Aorta (tissue), 5 donors: ENCODE measurements at places on chromosomes 5 and 9. TPM values are rescaled to one million over a fixed set of nuclear protein-coding genes. Genes with fewer than 3 reads are reported as not detected.
A peak's percentile ranks its signal among the peaks of the same experiment; 100 is the strongest.

Gene SAPCD2
- total RNA-seq: 0.26 TPM

Gene RBM18
- 16.6 TPM for total RNA-seq

Gene PCDHA11
- total RNA-seq: 0.19 TPM

Gene PCDHGB5
- total RNA-seq: 18.2 TPM

Gene RLN1
- total RNA-seq: not detected

Gene RUSC2
- total RNA-seq: 112 TPM

Gene DAB2
- 119 TPM for total RNA-seq

Gene GRM6
- total RNA-seq: not detected

Gene BTNL3
- not detected for total RNA-seq

Gene SMIM3
- total RNA-seq: 47.6 TPM

Gene PRDM9
- not detected for total RNA-seq

- H3K4me3 ChIP-seq: no peak overlapping the region
- DNase-seq: no peak
- H3K4me1 ChIP-seq: peaks cover 5% of the 10 kb centered on the region
These were observed 248.1 kb downstream of the PDE4D start for GRCh38 chr5:59645380-59645779.

GRCh38 chr5:95130941-95131340, 154.0 kb downstream of the MCTP1 start:
- H3K27me3 ChIP-seq: no peaks in the 10 kb centered on the region
- no peak for DNase-seq
- no peak overlapping the region for H3K4me3 ChIP-seq
- no peaks in the 10 kb centered on the region for H3K36me3 ChIP-seq
- no peaks in the 10 kb centered on the region for H3K4me1 ChIP-seq

GRCh38 chr9:38434853-38435252, 10.6 kb upstream of the IGFBPL1 start:
- no peak overlapping the region for H3K4me3 ChIP-seq
- no peaks in the 10 kb centered on the region for H3K36me3 ChIP-seq
- no peak overlapping the region for H3K27ac ChIP-seq
- DNase-seq: no peak
- H3K4me1 ChIP-seq: no peaks in the 10 kb centered on the region
- no peaks in the 10 kb centered on the region for H3K27me3 ChIP-seq

GRCh38 chr9:91008568-91008967, 206.9 kb downstream of the SYK start:
- DNase-seq: no peak
- H3K36me3 ChIP-seq: no peaks in the 10 kb centered on the region
- no peak overlapping the region for H3K4me3 ChIP-seq
- no peaks in the 10 kb centered on the region for H3K4me1 ChIP-seq
- H3K27me3 ChIP-seq: no peaks in the 10 kb centered on the region

DNA sequence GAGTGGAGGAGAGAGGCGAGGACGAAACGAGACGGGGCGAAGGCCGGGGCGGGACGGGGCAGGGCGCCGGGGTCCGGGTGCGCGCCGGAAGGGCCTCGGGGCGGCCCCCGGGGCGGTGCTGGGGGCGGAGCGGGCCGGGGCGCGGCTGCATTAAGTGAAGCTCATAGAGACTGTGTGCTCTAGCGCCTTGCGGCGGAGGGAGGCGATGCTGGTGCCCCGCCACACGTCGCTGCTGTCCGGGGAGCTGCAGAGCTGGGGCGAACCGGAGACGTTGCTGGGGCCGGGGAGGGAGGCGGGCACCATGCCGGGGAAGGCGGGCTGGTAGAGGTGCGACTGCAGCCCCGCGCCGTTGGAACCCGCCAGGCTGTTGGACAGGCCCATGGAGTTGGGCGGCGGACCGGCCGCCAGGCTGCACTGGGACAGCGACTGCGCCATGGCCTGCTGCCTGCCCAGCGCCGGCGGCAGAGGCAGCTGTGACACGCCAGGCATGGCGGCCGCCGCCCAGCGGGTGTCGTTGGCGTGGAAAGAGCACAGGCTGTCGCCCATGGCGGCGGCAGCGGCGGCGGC, 8.3 kb downstream of the OTP start:
- no peak overlapping the region for H3K27ac ChIP-seq
- DNase-seq: peak; percentile 82
- peak overlapping the region; percentile 21 for H3K4me3 ChIP-seq
- no peaks in the 10 kb centered on the region for H3K4me1 ChIP-seq
- no peaks in the 10 kb centered on the region for H3K36me3 ChIP-seq

DNA sequence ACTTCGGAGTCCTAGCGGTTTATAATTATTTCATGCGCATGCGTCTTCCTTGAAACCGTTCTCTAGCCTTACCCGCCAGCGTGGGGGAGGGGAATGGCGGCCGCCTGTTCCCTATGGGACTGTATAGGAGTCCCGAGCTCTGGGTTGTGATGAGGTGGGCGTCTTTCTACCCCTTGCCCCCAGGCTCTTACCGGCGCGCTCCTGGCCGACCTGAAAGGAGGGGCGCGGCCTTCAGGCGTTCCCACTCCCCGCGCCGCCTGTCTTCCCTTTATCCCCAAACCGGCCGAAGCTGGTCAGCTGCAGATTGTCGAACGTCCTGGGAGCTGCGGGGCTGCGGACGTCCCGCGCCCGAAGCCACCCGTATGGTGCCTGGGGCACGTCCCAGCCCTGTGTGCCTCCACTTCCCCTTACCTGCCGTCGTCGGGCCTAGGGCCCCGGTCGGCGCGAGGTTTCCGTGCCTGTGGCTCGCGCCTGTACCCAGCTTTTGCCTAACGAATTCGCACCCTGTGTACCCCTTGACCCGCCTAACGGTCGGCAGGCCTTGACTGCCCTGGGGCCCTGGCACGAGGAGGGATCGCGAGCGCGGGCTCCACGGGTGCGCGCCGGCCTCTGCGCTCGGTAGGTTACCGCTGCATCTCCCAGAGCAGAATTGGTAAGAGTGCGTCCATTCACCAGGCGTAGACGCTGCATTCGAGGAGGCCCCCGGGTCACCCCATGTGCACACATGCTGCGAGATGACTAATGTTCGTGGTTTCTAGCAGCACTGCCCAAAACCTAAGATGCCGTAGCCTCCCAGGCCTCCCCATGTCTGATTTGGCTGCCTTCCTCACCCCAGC, 653 bp upstream of the HNRNPH1 start:
- H3K27ac ChIP-seq: peak overlapping the region; percentile 58
- peak; percentile 83 for DNase-seq
- H3K4me3 ChIP-seq: peak overlapping the region; percentile 28
- H3K27me3 ChIP-seq: no peaks in the 10 kb centered on the region
- H3K36me3 ChIP-seq: peaks cover 2% of the 10 kb centered on the region

DNA sequence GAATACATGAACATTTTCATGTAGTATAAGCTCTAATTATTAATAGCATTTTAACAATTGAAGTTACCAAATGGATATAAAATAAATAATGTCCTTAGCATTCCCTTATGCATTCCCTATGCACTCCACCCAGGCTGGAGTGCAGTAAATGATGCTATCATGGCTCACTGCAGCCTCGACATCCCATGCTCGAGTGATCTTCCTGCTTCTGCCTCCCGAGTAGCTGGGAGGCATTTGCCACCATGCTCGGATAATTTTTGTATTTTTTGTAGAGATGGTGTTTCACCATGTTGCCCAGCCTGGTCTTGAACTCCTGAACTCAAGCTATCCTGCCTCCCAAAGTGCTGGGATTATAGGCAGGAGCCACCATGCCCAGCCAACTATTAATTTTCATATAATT, 184.0 kb downstream of the PBX3 start:
- no peaks in the 10 kb centered on the region for H3K27me3 ChIP-seq
- no peaks in the 10 kb centered on the region for H3K4me1 ChIP-seq
- DNase-seq: no peak
- H3K4me3 ChIP-seq: no peak overlapping the region

GRCh38 chr5:148858547-148858946, 32.1 kb downstream of the ADRB2 start:
- no peaks in the 10 kb centered on the region for H3K4me1 ChIP-seq
- no peaks in the 10 kb centered on the region for H3K36me3 ChIP-seq
- no peak for DNase-seq
- no peak overlapping the region for H3K4me3 ChIP-seq

DNA sequence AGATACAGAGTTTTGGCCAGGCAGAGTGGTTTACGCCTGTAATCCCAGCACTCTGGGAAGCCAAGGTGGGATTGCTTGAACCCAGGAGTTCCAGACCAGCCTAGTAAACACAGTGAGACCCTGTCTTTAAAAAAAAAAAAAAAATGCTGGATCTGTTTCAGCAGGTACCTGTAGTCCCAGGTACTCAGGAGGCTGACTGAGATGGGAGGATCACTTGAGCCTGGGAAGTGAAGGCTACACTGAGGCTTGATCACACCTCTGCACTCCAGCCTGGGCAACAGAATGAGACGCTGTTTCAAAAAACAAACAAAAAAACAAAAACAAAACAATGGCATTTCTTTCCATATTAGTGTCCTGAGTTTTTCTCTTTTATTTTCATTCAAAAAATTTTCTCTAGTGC, 19.0 kb downstream of the UNC13B start:
- no peak overlapping the region for H3K27ac ChIP-seq
- no peaks in the 10 kb centered on the region for H3K4me1 ChIP-seq
- no peak overlapping the region for H3K4me3 ChIP-seq
- H3K36me3 ChIP-seq: no peaks in the 10 kb centered on the region

- H3K27me3 ChIP-seq: no peaks in the 10 kb centered on the region
- DNase-seq: no peak
- H3K27ac ChIP-seq: no peak overlapping the region
- H3K36me3 ChIP-seq: no peaks in the 10 kb centered on the region
- H3K4me1 ChIP-seq: no peaks in the 10 kb centered on the region
These were observed 853.3 kb downstream of the MAT2B start for GRCh38 chr5:164358531-164359259.

DNA sequence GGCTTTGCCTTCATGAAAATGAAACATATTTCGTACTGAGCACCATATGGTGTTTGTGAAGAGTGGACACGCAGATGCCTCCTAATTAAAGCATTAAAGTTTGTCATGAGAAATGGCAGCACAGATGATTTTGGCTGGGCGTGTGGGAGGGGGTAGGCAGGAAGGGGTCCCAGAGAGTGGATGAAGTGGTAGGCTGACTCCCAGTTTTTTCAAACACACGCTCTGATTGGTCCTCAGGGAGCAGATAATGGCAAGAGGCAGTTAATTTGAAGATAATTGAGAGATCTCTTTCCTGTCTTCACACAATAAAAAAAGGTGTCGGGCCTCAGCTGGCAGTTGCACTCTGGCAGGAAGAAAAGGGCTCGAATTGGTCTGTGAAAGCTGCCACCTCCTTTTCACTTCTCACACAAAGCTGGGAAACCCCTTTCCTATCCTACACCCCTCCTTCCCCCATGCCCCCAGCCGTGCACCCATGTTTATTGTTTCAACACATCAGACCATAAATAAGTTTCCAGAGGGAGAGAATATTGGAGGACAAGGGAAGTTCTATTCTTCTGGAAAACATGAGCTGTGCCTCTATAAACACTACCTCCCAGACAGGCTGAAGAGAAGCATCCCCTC, 429.6 kb downstream of the ARHGEF28 start:
- no peak for DNase-seq
- H3K36me3 ChIP-seq: no peaks in the 10 kb centered on the region
- H3K4me3 ChIP-seq: no peak overlapping the region
- no peaks in the 10 kb centered on the region for H3K27me3 ChIP-seq
- H3K27ac ChIP-seq: no peak overlapping the region
- H3K4me1 ChIP-seq: peaks cover 2% of the 10 kb centered on the region

DNA sequence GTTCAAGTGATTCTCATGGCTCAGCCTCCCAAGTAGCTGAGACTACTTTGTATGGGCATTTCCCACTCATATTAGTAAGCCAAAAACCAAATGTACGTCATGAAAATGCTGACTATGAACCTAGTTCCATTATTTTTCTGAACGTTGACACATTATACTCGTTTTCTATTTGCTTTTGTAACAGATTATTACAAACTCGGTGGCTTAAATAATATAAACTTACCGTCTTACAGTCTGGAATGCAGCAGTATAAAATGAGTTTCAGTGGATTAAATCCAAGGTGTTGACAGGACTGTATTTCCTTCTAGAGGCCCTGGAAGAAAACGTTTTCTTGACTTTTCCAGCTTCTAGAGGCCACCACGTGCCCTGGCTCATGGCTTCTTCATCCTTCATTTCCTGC, 517.0 kb downstream of the GADD45G start:
- H3K4me1 ChIP-seq: no peaks in the 10 kb centered on the region
- H3K27me3 ChIP-seq: no peaks in the 10 kb centered on the region
- no peak overlapping the region for H3K4me3 ChIP-seq
- DNase-seq: no peak
- H3K27ac ChIP-seq: no peak overlapping the region
- H3K36me3 ChIP-seq: no peaks in the 10 kb centered on the region

GRCh38 chr5:80008995-80009765, 18.1 kb upstream of the MTX3 start:
- no peaks in the 10 kb centered on the region for H3K36me3 ChIP-seq
- DNase-seq: no peak
- no peaks in the 10 kb centered on the region for H3K4me1 ChIP-seq
- no peaks in the 10 kb centered on the region for H3K27me3 ChIP-seq
- no peak overlapping the region for H3K4me3 ChIP-seq

DNA sequence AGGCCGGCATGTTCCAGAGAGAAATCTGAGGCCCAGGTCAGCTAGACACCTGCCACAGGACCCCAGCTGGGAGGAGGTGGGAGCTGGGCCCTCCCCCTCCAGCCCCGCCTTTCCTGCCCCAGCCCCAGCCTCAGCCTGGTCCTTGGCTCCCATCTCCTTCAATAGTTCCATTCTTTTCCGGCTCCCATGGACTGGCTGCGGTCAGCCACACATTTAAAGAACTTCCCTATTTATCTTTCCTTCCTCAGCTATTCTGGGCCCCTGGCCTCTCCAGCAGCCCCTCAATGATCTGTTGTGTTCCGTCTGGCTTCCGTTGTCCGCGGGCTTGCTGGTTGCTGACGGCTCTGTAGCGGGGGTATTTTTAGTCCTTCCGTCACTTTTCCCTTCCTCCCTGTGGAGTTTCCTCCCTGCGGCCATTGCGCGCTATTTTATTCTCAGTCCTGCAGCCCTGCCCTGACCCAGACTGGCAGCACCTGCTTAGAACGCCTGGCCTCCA, 73.8 kb downstream of the AMBP start:
- no peaks in the 10 kb centered on the region for H3K27me3 ChIP-seq
- H3K4me1 ChIP-seq: no peaks in the 10 kb centered on the region
- DNase-seq: peak; percentile 88
- no peak overlapping the region for H3K4me3 ChIP-seq
- no peaks in the 10 kb centered on the region for H3K36me3 ChIP-seq

GRCh38 chr5:1412621-1413020, 32.6 kb downstream of the SLC6A3 start:
- no peaks in the 10 kb centered on the region for H3K27me3 ChIP-seq
- no peaks in the 10 kb centered on the region for H3K4me1 ChIP-seq
- no peak overlapping the region for H3K4me3 ChIP-seq
- no peak overlapping the region for H3K27ac ChIP-seq

DNA sequence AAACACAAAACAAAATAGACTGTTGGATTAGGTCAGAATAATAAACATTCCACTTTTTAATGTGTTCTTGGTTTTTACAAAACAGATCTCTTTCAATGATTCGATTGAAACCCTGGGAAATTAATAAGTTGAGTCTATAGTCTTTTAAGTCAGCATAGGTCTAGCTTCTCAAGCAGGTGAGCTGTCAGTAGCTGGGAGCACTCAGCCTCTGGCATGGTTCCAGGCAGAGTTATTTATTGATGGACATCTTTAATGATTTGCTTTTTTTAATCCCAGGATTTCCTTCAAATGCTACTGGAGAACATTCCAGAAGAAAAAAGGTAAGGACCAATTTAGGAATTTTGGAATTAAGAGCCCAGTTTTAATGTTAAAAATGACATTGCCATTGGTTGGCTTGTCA, 241.0 kb downstream of the AOPEP start:
- DNase-seq: no peak
- H3K4me3 ChIP-seq: no peak overlapping the region
- H3K27me3 ChIP-seq: no peaks in the 10 kb centered on the region
- H3K27ac ChIP-seq: no peak overlapping the region
- no peaks in the 10 kb centered on the region for H3K36me3 ChIP-seq
